ENCODE measurements at places on chromosomes 7 and 10.

- DNase-seq = no peak
These were observed 580 bp downstream of the ZNF775 start for GRCh38 chr7:150379441-150380379.

GRCh38 chr10:96978621-96979154 lies 146.6 kb downstream of the LCOR start:
- DNase-seq = no peak

DNA sequence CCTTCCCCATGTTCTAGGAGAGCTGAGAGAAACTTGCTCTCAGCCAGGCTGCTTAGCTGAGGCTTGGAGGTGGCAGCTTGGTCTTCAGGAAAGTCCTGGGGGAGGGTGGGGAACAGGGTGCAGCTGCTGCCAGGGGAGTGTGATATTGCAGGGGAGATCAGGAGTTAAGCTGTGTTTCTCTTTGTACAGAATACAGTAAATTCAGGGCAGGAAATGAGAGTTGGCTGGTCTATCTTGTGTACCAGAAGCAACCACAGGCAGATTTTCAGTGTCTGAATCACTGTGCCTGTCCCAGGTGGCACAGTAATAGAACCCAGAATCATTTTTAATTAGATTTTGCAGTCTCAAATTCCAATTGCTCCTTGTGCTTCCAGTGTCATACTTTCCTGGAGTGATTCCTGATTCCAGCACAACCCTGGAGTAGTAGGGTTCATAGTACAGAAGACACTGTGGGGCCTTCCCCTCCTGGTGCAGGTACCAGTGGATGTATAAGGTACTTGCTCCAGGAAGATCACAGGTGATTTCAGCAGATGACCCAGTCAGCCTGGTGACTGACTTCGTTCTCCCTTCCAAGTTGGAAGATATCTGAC lies 94.0 kb upstream of the TARP start:
- DNase-seq = no peak

DNA sequence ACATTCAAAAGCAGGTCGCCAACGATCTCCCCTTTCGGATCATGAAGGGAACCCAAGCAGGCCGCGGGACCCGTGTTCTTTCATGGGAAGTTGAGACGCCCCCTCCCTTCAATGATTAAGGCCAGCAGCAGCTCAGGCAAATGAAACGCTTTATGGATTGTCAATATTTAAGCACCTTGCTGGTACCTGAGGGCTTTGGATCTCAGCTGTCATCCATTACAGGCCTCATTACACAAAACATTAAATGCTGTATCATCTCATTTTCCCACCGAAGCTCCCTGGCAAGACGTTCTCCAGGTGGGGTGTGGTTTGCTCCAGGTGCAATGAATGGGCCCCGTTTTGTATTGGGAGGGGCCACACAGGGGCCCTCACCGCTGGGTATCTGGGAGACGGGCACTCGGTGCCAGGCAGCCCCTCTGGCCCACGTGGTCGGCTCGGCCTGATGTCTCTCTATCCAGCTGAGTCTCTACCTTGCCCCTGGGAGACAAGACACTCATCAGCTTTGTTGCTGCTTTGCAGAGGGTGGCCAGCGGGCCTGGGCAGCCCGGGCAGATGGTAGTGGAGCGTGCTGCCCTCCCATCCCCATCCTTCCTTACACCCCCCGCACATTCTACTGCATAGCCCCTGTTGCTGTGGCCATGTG lies 456.1 kb upstream of the FOXK1 start:
- DNase-seq = no peak

- peak; percentile 27 for DNase-seq
These were observed 34.7 kb downstream of the GSDME start for GRCh38 chr7:24722386-24723177.

DNA sequence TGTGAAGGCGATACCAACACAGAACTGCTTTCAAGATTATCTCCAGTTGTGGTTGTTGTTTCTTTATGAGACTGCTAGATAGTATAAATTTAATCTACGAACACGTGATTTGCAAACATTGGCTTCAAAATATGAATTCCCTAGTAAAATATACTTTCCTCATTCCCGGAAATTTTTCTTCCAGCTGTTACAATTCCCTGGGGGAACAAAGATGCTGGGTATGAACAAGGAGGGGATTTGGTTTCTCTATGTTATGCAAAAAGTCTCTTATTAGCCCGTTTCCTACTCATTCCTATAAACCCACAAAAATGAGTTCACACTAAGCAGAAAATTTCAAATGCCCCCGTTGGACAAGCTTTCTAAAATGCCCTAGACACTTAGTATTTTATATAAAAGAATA lies 928.3 kb downstream of the CNTNAP2 start:
- no peak for DNase-seq

GRCh38 chr7:87878208-87878735 lies 2.0 kb downstream of the DBF4 start:
- DNase-seq = no peak

All from NCI-H2107 (cell line).